CD8-positive, alpha-beta memory T cell (primary cell): ENCODE measurements at places on chromosomes 12 and 14. TPM values are rescaled to one million over a fixed set of nuclear protein-coding genes. Genes with fewer than 3 reads are reported as not detected.

Gene CMA1
- not detected for total RNA-seq

- peaks cover 35% of the 10 kb centered on the region for H3K4me1 ChIP-seq
- no peaks in the 10 kb centered on the region for H3K27me3 ChIP-seq
- no peak overlapping the region for H3K4me3 ChIP-seq
Measured at GRCh38 chr14:91261115-91261514, 16.6 kb upstream of the GPR68 start.

- peak overlapping the region; percentile 73 for H3K27ac ChIP-seq
- no peak for DNase-seq
- H3K27me3 ChIP-seq = no peaks in the 10 kb centered on the region
Measured at GRCh38 chr12:120470150-120470784, 719 bp upstream of the SRSF9 start.

DNA sequence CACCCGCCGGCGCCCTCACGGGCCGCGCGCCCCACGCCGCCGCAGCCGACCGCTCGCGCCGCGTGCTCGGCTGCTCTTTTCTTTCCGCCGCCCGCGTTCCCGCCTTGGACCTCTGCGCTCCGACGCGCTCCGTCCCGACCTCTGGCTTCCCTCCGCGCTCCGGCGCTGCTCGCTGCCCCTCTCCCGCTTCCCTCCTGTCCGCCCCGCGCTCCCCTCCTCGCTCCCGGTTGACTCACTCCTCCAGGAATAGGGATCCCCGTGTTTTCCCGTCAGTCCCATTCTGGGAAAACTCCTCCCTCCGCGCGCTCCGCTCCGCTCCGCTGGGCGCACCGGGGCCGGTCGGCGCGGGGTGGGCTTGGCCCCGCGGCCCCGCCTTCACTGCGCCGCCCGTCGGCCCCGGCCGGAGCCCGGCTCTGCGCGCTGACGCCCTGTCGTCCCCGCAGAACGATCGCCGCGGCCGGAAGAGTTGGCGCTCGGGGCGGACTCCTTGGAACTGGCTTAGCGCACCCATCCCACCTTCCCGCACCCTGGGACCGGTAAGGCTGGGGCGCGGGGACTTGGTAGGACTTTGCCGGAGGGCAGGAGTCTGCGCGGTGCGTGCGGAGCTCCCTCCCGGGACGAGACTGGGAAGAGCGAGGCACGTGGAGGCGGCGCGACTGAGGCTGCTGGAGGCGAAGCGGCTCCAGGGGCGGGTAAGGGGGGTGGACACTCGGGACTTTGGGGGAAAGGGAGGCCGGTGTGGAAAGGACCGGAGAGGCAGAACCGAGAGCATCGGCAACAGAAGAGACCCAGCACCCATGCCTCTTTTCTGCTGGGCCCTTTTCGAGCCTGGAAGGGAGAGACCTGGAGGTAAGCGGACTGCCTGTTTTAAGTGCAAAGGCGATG is 550 bp downstream of the TEAD4 start:
- no peaks in the 10 kb centered on the region for H3K36me3 ChIP-seq
- H3K27ac ChIP-seq = no peak overlapping the region
- DNase-seq = no peak
- H3K4me3 ChIP-seq = no peak overlapping the region
- H3K4me1 ChIP-seq = no peaks in the 10 kb centered on the region
- H3K27me3 ChIP-seq = peaks cover 4% of the 10 kb centered on the region
